Inflammatory macrophage (primary cell): ENCODE measurements at places on chromosomes 1 and 21.

DNA sequence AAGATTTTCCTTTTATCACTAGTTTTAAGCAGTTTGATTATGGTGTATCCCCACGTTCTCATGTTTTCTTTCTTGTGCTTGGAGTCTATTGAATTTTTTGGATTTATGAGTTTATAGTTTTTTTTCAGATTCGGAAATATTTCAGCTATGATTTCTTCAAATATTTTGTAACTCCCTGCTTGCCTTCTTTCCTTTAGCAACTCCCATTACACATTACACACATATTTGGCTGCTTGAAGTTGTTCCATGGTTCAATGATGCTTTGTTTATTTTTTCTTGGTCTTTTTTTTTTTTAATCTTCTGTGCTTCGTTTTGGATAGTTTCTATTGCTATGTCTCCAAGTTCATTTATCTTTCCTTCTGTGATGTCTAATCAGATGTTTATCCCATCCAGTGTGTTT lies 48.5 kb upstream of the WARS2 start:
- no peak for DNase-seq

- peak; percentile 55 for DNase-seq
Measured at GRCh38 chr1:41278076-41278475, 36.0 kb upstream of the SCMH1 start.

DNA sequence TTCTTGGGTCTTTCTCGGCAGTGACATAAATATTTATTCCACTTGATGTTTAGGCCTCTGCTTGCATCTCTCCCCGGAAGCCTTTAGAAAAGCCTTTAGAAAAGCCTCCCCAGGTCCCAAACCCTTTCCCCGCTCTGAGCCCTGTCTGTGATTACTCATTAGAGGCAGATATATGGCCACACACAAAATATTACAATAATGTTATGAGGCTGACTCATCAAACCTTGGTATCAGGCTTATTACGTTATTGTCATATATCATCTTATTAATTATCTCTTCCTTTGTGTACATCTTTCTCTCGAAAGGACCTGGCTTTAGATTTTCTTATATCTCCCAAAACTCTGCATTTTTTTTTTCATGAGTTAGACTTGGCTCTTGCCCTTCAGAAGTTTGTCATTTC lies 69.5 kb downstream of the FGGY start:
- DNase-seq: no peak

DNA sequence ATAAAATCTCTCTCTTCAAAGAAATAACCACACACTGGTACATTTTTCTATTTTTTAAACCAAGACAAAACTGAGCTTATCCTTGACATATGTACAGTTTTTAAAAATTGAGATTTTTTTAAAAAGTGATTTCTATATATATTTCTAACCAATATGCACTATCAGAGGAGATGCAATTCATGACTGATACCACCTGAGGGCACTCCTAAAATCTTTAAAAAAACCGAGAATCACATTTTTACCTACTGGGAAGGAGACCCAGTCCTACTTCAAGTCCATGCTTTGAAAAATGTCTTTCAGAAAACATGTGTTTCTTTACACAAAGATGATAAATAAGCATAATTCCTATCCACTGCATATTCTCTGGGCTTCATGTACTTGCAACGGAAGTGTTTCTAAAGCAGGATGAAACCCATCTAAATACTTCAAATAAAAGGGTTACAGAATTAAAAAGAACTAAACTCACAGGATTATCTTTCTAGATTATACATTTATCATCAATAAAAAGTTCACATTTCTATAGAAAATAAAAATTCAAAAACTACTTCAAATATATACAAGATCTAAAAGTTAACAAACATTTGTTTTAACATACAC lies 98.6 kb downstream of the ENAH start:
- DNase-seq: no peak

- no peak for DNase-seq
Measured at GRCh38 chr1:104932949-104933679, 1183.4 kb downstream of the AMY1C start.

DNA sequence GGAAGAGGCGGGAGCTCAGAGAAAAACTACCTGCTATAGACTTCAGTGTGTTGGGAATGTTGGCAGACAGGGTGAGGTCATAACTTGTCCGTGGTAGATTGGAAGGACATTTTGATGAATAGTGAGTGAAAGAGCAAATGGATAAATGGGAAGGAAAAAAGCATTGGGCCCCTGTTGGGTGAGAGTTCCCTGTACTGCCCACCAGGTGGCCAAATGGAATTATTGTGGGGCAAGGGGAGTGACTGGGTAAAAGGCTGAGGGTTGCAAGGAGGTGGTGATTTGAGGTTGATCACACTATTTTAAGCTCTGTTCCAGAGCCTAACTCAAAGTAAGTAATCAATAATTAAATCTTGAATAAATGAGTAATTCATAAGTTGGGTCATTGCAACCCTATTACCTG lies 60.4 kb downstream of the MRPS6 start:
- DNase-seq: no peak

GRCh38 chr1:79760531-79760930 lies 754.0 kb upstream of the ADGRL4 start:
- no peak for DNase-seq

- DNase-seq: no peak
Measured at GRCh38 chr1:246597340-246597739, 31.1 kb downstream of the CNST start.

GRCh38 chr21:37758982-37759381 lies 157.3 kb downstream of the KCNJ6 start:
- DNase-seq: peak; percentile 25

GRCh38 chr1:17069452-17070162 lies 15.8 kb upstream of the SDHB start:
- DNase-seq: no peak

GRCh38 chr1:219985169-219985568 lies 56.8 kb upstream of the SLC30A10 start:
- DNase-seq: no peak

- no peak for DNase-seq
Measured at GRCh38 chr1:41366455-41367287, 5.4 kb downstream of the FOXO6 start.

DNA sequence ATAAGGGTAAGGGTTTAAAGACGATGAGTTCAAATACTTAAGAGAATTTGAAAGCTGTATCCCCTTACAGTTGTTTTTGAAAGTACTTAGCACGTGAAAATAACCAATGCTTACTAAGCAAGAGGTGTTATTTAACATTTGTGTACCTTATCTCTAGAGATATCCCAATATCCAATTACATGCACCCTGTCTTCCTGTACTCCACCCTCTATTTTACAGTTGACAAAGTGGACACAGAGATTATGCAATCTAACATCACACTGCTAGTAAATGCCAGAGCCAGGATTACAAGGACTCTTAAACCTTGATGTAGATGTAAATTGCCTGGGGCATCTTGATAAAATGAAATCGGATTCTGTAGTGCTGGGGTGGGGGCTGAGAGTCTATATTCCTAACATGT lies 72.0 kb downstream of the GDAP2 start:
- DNase-seq: no peak

GRCh38 chr1:184255560-184255959 lies 131.3 kb upstream of the C1orf21 start:
- DNase-seq: no peak

- peak; percentile 38 for DNase-seq
Measured at GRCh38 chr1:44903011-44903680, 60.1 kb upstream of the PTCH2 start.
